ENCODE measurements at places on chromosomes 6 and 20.

DNA sequence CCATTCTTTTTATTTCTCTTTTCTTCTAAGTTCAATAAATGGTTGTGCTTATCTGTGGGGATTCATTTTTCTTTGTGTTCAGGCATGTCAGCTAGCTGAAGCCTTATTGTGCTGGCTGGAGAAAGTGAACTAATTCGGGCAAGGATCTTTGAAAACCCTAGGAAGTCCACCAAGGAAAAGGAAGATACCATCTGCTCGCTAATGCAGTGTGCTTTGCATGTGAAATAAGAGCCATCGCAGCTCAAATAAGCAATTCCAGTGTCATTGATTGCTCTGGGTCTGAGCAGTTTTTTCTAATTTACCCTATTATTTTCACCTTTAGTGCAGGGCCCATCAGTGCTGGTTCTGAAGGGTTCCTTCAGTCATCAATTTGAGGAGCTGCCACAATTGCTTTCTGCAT, 309.4 kb upstream of the SOX4 start:
- no peak for ATAC-seq

- ATAC-seq: peak; percentile 92
Observed at GRCh38 chr6:11744753-11745152, 33.9 kb downstream of the ADTRP start.

DNA sequence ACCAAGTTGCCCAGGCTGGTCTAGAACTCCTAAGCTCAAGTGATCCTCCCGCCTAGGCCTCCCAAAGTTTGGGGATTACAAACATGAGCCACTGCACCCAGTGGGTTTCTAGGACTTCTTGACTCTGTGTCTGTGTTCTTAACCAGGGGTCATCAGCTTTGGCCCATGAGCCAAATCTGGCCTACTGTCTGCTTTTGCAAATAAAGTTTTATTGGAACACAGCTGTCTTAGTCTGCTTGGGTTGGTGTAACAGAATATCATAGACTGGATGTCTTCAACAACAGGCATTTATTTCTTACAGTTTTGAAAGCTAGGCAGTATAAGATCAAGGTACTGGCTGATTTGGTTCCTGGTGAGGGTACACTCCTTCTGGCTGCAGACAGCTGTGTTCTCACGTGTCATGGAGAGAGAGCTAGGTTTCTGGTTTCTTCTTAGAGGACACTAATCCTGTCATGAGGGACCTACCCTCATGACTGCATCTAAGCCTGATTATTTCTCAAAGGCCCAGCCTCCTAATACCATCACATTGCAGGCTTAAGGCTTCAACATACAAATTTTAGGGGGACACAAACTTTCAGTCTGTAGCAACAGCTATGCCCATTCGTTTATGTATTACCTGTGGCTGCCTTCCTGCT, 23.3 kb downstream of the ARFGEF2 start:
- no peak for ATAC-seq

GRCh38 chr6:33161354-33162331, 30.6 kb downstream of the COL11A2 start:
- peak; percentile 89 for ATAC-seq

GRCh38 chr6:40482532-40482931, 104.6 kb downstream of the LRFN2 start:
- no peak for ATAC-seq

GRCh38 chr20:24481173-24481572, 11.7 kb downstream of the SYNDIG1 start:
- no peak for ATAC-seq
